ENCODE measurements at places on chromosomes 12 and 14.

DNA sequence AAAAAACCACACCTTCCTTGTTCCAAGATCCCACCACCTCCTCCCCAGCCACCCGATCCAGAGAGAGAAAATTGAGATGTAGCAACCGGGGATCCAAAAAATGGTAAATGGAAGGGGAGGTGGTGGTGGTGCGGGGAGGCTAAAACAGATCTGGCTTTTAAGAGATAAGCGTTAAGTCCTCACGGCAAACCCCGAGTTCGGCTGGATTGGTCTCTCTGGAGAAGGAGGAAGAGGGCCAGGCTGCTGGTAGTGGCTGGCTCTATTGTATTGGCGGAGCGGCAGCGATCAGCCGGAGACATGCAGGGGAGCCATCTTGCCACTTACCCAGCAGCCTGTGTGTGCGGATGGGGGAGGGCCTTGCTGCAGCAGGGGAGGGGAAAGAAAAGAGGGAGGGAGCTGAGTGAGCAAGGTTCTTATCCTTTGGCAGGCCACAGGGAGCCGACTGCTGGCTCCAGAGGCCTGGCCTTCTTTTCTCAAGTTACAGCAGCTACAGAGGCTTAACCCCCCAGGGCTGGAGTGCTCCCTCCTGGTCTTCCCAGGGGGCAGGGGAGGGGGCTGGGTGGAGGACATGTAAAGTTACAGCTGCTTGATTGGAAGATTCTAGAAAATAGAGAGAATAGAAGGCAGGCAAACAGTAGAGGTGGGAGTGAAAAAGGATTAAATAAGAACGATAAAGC is 14.1 kb upstream of the CDH24 start:
- DNase-seq = no peak

GRCh38 chr12:108457006-108457733 is 57.9 kb upstream of the FICD start:
- peak; percentile 19 for DNase-seq

DNA sequence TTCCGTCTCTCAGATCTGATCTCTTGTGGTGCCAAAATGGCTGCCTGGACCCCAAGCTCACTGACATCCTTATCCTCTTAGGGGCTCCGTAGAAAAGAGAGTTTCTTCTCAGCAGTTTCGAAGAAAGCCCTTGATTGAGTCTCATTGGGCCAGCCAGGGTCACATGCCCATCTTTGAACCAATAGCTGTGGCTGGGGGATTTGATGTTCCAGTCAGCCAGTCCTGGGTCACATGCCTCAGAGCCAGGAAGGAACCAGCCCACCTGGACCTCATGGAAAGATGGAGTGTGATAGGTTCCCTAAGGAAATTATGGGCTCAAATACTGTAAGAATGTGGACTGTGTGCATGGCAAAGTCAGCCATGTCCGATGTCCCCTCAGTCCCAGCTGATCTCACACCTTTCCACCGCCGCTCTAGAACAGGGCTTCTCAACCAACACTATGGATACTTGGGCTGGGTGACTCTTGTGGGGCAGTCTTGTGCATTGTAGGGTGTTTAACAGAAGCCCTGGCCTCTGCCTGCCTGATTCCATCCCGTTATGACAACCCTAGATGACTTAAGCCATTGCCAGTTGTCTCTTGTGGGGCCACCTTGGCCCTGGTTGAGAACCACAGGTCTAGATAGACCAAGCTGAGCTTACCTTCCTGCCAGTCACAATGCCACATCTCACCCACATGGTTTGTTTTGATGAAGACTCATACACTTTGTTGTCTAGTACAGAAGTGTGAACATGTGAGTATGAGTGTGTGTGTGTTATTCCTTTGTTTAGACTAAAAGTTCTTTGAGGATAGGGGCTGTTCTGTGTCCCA is 163.9 kb downstream of the ADGRD1 start:
- DNase-seq = no peak

- no peak for DNase-seq
These were observed 8.5 kb downstream of the ITGB7 start for GRCh38 chr12:53198486-53199110.

GRCh38 chr12:126554625-126555024 is 1489.4 kb downstream of the AACS start:
- DNase-seq = peak; percentile 30

DNA sequence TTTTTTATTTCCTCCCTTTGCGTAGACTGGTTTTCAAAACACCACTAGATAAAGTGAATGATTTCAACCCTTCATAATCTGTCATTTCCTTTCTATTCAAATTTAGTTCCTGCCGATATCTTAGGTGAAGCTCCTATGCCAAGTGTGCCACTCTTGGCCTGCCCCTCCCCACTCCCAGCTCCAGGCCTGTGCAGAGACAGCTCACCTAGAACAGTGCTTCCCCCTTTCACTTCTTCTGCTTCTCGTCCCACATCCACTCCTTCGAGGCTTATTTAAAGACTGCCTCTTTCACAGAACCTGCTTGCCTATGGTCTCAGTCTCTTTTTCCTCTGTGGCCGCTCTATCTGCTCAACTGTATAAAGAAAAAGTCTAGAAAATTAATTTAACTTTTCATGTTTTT is 473.8 kb downstream of the RAD51B start:
- no peak for DNase-seq

GRCh38 chr14:90140956-90141316 is 79.1 kb downstream of the KCNK13 start:
- DNase-seq = no peak

- DNase-seq = no peak
These were observed 4.5 kb downstream of the HMGA2 start for GRCh38 chr12:65828711-65829339.

GRCh38 chr12:64061868-64062375 is 160.2 kb downstream of the KICS2 start:
- DNase-seq = no peak

DNA sequence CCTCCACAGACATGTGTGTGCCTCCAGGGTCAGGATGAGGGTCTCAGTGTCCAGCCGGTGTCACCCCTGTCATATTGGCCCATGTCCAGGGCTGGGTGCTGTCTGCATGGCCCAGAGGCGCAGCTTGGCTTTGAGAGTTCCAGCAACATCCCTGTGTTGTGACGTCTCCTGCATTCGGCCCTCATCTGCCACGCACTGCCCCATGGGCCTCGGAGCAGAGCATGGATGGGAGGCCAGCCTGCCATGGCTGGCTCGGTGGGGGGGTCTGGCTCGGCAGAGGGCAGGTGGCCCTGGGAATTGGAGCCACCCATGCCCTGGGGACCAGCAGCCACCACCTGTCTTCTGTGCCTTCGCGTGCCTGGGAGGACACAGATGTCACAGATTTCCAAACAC is 10.8 kb upstream of the TEX22 start:
- DNase-seq = no peak

GRCh38 chr12:23352670-23353069 is 596.8 kb downstream of the SOX5 start:
- DNase-seq = no peak

DNA sequence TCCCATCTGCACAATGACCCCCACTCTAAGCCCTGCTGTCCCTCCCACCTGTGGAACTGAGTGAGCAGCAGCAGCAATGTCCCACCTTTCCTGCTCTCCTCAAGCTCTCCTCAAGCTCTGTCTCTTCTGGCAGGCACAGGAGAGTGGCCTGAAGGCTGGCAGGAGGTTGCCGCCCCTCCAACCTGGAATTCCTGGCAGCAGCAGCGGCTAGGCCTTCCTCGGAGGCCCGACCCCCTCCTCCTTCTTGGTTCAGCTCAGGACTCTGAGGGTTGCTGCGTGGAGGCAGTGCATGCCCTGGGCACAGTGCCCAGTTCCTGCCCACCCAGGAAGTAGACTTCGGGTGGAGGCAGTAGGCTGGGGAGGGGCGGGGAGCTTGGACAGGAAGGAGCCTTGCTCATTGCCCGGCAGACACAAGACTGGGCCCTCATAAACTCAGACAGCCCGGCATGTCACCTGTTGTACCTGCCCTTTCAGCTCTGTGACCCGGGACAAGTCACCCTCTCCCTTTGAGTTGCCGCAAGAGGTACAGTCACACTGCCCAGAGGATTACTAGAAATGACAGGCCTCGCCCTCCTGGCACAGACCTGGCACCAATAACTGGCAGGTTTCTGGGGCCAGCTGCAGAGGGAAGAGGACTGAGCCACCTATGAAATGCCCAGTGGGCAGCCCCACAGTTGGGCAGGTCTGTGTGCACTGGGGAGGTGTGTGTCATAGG is 2.1 kb upstream of the SERPINA1 start:
- DNase-seq = no peak

DNA sequence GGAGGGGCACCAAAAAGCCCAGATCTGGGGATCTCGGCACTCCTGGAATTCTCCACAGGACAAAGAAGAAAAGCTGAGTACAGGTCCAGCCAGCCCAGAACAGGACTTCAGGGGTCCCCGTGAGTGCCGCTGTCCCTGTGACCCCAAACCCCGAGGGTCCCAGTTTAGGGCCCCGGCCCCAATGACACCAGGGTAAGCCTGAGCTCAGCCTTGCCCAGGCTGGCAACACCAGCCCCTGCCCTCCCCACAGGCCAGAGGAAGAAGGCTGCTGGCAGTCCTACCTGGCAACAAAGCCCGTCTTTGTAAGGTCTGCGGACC is 1.8 kb downstream of the CDK2AP1 start:
- DNase-seq = no peak

- DNase-seq = peak; percentile 7
These were observed 29.0 kb downstream of the CHGA start for GRCh38 chr14:92951912-92952471.

- DNase-seq = no peak
These were observed 6.2 kb upstream of the ZDHHC17 start for GRCh38 chr12:76757694-76758093.

DNA sequence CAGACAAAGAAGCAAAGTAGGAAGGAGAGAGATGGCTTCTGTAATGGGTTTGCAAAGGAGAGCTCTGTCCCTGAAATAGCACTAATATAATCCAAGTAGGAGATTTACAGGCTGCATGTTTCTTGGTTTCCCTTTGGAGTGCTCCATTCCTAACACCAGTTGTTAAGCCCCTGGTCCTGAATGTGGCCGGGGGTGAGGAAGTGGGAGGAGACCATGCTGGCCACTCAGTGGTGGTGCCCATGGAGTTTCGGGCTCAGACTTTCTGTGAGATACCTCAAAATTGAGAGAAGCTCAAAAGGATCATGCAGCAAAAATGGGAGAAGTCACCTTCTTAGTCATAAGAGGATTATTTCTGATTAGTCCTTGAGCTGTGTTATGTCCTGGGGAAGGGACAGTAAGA is 88.5 kb downstream of the DAD1 start:
- no peak for DNase-seq

- DNase-seq = no peak
These were observed 152.2 kb upstream of the PARP11 start for GRCh38 chr12:4025181-4026019.

GRCh38 chr12:117049295-117049694 is 49.9 kb downstream of the TESC start:
- DNase-seq = no peak

GRCh38 chr14:64807551-64807950 is 72.2 kb downstream of the SPTB start:
- DNase-seq = peak; percentile 26

- no peak for DNase-seq
These were observed 22.8 kb downstream of the JDP2 start for GRCh38 chr14:75450381-75451276.

GRCh38 chr12:131700271-131700670 is 10.6 kb upstream of the SFSWAP start:
- DNase-seq = no peak

- no peak for DNase-seq
These were observed 90.1 kb downstream of the NUAK1 start for GRCh38 chr12:106048676-106049075.

DNA sequence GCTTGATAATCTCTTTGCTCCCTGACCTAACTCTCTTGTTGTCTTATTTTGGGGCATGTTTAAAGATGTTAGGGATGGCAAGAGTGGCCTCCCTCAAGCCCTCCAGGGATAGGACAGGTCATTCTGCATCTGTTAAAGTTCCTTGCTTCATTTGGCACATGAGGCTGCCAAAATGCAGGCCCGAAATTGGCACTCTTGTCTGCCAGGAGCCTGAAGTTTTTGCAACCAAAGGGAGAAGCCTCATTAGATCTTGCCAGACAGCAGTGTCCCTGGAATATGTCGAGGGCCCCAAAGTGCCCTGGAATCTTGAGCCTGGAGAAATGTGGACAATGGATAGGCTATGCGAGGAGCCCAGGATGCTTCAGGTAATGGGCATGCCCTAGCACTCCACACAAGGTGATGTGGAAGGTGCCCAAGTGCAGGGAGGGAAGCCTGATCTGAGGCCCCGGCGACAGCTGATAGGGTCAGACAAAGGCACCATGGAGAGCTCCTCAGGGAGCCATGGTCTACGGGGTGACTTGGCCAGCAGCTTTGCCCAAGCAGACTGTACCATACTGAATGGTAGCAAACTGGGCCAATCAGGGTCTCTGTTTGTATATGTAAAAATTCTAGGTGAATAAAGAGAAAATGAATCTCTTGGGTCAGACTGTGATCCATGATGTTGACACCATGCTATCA is 173.0 kb upstream of the WSCD2 start:
- DNase-seq = no peak

GRCh38 chr12:113697104-113697503 is 225.4 kb upstream of the LHX5 start:
- DNase-seq = no peak

DNA sequence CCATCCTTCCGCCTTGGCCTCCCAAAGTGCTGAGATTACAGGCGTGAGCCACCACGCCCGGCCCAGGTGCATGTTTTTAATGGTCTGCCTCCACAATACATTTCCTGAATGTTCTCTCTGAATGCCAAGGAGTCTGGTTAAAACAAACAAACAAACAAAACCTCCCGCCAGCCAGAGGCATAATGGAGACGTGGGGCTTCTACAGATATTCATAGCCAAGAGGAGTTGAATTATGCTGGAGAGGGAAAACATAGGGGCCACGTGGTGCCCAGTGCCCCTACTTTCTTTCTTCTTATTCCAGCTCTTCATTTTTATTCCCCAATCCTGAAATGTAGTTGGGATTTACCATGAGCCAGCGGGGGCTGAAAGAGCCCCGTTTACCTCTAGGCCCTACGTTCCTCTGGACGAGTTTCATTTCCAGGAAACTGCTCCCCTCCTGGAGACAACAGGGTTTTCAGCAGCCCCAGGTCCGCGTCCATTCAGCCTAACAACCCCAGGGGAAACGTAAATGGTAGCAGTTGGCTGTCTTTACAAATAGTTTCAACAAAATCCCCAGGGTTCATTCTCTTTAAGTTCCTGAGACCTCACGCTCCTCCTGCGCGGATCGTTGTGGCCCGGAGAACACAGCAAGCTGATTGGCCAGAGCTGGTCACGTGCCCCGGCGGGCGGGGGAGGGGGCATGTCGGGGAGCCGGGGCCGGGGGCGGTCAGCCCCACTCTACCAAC is 108.5 kb upstream of the ESRRB start:
- peak; percentile 12 for DNase-seq
